AML-193 (cell line): ENCODE measurements at places on chromosomes 11 and 22.

DNA sequence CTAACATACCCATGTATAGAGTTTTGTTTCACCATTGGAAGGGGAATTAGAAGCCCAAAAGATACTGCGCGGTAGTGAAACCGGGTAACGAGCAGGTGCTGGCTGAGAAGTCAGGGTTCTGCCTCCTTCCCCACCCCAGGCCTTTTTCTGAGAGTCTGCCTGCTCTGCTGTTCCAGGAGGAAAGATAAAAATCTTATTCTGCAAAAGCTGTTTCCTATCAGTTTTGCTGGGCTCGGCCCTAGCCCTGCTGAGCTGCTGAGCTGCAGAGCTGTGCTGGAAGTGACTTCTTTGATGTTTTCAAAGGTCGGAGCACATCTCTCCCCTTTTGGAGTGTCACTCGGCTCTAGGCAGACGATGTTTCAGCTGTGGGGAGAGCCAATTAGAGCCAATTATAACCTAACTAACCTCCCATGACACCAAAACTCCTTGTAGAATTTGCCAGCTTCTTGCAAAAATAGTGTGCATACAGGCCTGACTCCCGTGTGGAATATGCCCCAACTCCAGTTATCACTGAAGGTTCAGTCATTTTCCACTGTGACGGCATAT lies 59.4 kb downstream of the SPATA19 start:
- no peak for DNase-seq

DNA sequence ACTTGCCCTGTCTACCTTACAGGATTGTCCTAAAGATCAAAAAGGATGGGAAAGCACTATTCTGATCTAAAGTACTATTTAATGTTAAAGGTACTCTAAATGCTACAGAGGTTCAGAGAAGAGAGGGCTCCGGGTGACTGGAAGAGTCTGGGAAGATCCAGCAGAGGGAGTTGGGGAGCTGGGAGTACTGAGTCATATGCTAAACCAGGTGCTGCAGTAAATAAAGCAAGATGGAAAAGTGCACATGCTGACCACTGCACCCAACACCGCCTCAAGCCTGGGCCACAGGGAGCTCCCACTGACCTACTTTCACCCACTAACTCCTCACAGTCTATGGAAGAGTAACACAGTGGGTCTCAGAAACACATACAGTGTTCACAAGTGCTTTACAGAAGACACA lies 49.3 kb downstream of the WT1 start:
- DNase-seq, result peak; percentile 34

DNA sequence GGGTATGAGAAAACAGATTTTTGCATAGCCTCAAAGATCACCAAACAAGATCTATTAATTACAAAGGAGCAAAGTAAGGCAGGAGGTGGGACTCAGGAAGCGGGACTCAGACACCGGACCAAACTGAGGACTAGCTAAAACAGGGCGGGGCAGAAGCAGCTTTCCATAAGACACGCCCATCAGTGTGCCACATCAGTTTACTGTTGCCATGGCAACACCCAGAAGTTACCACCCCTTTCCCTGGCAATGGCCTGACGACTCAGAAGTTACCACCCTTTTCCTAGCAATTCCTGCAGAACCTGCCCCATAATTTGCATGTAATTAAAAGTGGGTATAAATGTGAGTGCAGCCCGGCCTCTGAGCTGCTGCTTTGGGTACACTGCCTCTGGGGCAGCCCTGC lies 173.9 kb downstream of the SHANK2 start:
- no peak for DNase-seq

DNA sequence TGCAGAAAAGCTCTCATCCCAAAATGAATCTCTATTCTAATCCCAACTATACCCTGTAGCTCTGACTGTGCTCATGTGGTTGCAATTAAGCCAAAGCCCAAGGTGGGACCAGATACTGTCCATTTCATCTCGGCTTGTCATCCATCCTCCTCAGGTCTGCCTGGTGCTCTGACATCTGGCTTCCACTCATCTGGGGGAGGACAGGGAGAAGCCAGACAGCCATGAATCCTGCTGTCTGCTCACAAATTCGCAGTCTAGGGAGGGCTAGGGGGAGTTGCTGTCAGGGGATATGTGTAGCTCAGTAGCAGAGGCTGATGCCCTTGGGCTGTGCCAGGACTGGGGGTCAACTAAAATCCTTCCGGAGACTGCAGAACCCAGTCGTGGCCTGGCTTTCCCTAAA lies 167.1 kb downstream of the ETS1 start:
- DNase-seq, result no peak

DNA sequence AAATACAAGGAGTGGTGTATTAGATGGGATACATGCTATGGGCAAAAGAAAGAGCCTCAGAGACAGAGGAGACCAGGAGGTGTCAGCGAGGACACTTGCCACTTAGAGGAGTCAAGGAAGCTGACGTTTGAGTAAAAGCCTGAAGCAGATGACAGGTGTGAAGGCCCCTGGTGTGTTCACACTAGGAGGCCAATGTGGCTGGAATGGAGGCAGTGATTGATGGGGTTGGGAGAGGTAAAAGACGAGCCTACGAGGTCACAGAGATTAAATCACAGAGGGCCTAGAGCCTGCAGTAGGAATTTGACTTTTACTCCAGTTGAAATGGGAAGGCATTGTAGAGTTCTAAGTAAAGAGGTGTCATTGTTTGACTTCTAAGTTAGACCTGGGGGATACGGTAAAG lies 12.0 kb upstream of the GDPD5 start:
- DNase-seq, result no peak

- peak; percentile 27 for DNase-seq
These were observed 1.7 kb downstream of the EP300 start for GRCh38 chr22:41094041-41094593.

GRCh38 chr11:2223153-2223794 lies 47.1 kb downstream of the ASCL2 start:
- no peak for DNase-seq
